Peyer's patch (tissue), 4 donors: ENCODE measurements at places on chromosomes 11 and 22. TPM values are rescaled to one million over a fixed set of nuclear protein-coding genes. Genes with fewer than 3 reads are reported as not detected.

DNA sequence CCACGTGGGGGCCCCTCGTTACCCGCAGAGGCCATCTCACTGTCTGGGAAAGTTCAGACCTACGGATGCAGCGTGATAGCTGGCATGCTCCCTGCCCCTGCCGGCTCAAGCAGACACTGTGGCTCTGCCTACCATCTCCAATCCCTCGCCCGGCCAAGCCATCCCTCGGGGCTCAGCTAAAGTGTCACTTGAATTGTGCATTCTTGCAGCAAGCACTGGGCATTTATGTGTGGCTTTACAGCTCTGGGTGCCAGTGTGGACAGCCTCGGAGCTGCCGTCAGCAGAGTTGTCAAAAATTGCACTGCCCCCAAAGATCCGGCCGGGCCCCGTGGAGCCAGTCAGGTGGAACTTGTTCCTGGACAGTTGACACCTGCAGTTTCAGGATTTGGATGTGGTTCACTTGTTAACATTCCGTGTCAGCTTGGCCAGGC, 75.0 kb upstream of the FGF3 start:
- DNase-seq, result no peak
- H3K27ac ChIP-seq, result no peak overlapping the region
- H3K4me3 ChIP-seq, result no peak overlapping the region
- no peaks in the 10 kb centered on the region for H3K36me3 ChIP-seq
- no peaks in the 10 kb centered on the region for H3K4me1 ChIP-seq

GRCh38 chr11:34192481-34193401, 87.3 kb downstream of the NAT10 start:
- no peaks in the 10 kb centered on the region for H3K36me3 ChIP-seq
- H3K4me3 ChIP-seq, result no peak overlapping the region
- peak overlapping the region; percentile 53 for H3K27ac ChIP-seq
- no peaks in the 10 kb centered on the region for H3K27me3 ChIP-seq
- DNase-seq, result no peak

DNA sequence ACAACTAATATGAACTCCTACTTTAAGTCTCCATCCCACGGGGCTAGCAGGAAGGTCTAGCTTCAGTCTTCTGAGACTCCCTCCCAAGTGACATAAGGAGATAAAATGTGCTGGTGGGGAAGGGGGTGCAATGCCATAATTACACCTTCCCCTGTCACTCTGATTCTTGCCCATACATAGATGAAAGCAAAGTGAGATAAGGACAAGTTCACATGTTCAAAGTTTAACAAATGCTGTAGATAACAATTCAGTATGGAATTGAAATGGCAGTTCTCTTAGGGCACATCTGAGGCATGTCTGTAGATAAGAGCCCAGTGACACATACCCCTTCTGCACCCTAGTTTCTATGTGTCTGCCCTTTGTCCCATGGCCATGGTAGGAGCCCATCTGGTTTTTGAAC, 38.2 kb upstream of the PANX1 start:
- no peak for DNase-seq
- H3K36me3 ChIP-seq, result no peaks in the 10 kb centered on the region
- no peaks in the 10 kb centered on the region for H3K27me3 ChIP-seq
- no peak overlapping the region for H3K27ac ChIP-seq

DNA sequence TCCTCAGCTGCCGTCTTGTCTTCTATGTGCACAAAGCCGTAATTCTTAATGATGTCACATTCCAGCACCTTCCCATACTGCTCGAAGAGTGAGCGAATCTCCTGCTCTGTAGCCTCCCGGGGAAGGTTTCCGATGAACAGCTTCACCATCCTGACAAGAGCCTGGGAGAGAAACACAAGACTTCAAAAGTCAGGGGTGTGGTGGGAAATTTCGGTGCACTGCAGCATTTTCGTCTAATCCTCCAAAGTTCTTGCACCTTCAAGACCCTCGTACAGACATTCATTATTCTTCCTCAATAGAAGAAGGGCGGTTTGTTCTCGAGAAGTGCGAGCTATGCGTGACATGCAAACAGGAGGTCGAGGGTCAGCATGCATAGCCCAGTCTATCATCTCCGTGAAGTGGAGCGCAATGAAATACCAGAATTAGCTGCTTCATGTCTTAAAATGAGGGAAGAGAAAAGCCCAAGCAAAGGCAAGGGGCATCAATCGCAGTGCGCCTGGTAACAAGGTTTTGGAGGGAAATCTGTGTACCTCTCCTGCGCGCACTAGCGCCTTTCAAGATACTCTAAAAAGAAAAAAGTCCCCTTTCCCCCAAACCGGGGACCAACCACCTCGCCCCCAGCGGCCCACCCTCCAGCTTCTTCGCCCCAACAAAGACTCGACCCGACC, 622 bp downstream of the RBM4B start:
- H3K27me3 ChIP-seq, result no peaks in the 10 kb centered on the region
- H3K4me3 ChIP-seq, result peak overlapping the region; percentile 91
- DNase-seq, result no peak
- peak overlapping the region; percentile 86 for H3K27ac ChIP-seq
- H3K4me1 ChIP-seq, result peaks cover 16% of the 10 kb centered on the region
- H3K36me3 ChIP-seq, result no peaks in the 10 kb centered on the region

DNA sequence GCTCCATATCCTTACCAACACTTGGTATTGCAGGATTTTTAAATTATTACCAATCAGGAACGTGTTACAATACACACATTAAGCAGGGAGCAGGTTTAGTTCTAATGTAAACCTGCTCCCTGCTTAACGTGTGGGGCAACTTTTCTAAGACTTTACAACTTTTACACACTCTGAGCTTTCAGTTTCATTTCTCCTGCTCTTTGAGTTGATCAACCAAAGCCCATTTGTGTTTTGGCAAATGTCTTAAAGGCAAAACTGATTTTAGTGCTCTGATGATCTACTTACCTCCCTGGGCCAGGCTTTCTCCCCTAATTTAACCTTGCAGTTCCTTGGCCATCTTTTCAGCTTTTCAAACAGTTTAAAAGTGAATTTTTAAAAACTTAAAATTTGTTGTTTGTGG, 70.9 kb downstream of the ZBTB44 start:
- peaks cover 5% of the 10 kb centered on the region for H3K4me1 ChIP-seq
- no peak for DNase-seq
- H3K36me3 ChIP-seq, result peaks cover 3% of the 10 kb centered on the region
- no peak overlapping the region for H3K4me3 ChIP-seq
- H3K27me3 ChIP-seq, result no peaks in the 10 kb centered on the region
- no peak overlapping the region for H3K27ac ChIP-seq

GRCh38 chr11:36622431-36623136, 24.5 kb upstream of the RAG2 start:
- no peak for DNase-seq
- no peaks in the 10 kb centered on the region for H3K4me1 ChIP-seq
- no peak overlapping the region for H3K27ac ChIP-seq
- no peak overlapping the region for H3K4me3 ChIP-seq

DNA sequence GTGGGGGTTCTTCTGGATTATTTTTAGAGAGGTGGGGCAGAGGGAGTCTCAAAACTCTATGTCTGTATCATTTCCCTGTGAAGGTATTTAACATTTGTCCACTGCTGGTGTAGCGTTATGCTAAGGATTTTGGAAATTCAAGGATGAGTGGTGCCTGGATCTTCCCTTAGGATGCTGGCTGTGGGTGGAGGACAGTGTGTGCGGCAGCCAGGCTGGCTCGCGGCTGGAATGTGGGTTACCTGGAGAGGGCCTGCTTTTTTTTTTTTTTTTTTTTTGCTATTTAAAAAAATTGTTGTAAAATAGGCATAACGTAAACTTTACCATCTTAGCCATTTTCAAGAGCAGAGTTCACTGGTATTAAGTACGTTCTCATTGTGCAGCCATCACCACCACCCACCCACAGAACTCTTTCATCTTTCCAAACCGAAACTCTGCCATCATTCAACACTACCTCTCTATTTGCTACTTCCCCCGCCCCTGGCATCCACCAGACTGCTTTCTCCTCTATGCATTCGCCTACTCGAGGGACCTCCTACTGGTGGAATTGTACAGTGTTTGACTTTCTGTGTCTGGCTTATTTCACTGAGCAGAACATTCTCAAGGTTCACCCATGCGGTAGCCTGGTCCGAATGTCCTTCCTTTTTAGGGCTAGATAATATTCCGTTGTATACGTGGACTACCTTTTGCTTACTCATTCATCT, 67.1 kb downstream of the PARVB start:
- DNase-seq, result no peak
- no peaks in the 10 kb centered on the region for H3K27me3 ChIP-seq
- no peak overlapping the region for H3K4me3 ChIP-seq
- H3K4me1 ChIP-seq, result no peaks in the 10 kb centered on the region
- no peak overlapping the region for H3K27ac ChIP-seq
- no peaks in the 10 kb centered on the region for H3K36me3 ChIP-seq

DNA sequence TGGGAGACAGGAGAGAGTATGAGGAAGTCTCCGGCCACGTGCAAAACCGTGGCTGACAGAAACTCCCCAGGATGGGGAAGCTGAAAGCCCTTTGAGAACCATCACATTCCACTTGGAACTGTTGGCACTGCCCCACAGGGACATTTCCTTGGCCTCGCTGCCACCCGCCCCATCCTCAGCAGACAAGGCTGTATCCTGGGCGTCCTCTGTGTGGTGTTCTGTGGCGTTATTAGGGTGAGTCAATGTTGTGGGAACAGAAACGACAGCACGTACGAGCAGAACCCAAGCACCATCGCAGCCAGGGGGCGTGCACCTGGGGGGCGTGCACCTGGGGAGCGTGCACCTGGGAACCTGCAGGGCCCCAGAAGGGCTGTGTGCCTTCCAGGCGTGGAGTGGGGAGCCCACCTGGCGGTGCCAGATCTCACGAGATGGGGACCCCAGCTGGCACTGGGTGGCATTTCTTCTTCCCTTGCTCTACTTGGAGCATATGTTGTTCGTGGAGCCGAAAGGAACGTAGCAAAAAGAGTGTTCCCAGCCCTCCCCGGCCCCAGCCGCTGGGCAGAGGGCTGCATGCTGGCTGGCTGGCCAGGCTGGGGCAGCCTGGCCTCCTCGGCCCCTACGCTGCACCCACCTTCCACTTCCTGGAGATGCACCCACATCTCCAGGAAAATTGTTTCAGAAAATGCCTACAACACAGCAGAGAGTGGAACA, 35.4 kb downstream of the NFAM1 start:
- no peak overlapping the region for H3K4me3 ChIP-seq
- no peaks in the 10 kb centered on the region for H3K27me3 ChIP-seq
- no peaks in the 10 kb centered on the region for H3K4me1 ChIP-seq

GRCh38 chr11:44610186-44610955, 44.9 kb downstream of the CD82 start:
- peaks cover 17% of the 10 kb centered on the region for H3K4me1 ChIP-seq
- H3K27ac ChIP-seq, result no peak overlapping the region
- no peak overlapping the region for H3K4me3 ChIP-seq
- no peak for DNase-seq
- no peaks in the 10 kb centered on the region for H3K36me3 ChIP-seq

The CD6 gene
- total RNA-seq, result 15.7 TPM

The PANX2 gene
- not detected for total RNA-seq

The RAB3IL1 gene
- 28.1 TPM for total RNA-seq

The ACR gene
- total RNA-seq, result not detected

The NARS2 gene
- 10.7 TPM for total RNA-seq

The TUB gene
- 2.8 TPM for total RNA-seq
